ENCODE measurements at places on chromosomes 4 and X. TPM values are rescaled to one million over a fixed set of nuclear protein-coding genes. Genes with fewer than 3 reads are reported as not detected.

Gene RHOXF2
- not detected for total RNA-seq

- no peak for DNase-seq
Measured at GRCh38 chr4:77742054-77742453, 77.1 kb downstream of the CNOT6L start.

GRCh38 chr4:62871078-62871477 lies 1538.2 kb downstream of the TECRL start:
- DNase-seq = no peak

- no peak for DNase-seq
Measured at GRCh38 chr4:4269331-4269731, 20.6 kb downstream of the LYAR start.

- peak; percentile 89 for DNase-seq
Measured at GRCh38 chr4:47836641-47837093, 1.2 kb downstream of the CORIN start.

GRCh38 chr4:70425306-70425705 lies 27.6 kb downstream of the OPRPN start:
- DNase-seq = no peak

Gene MTNR1A
- not detected for total RNA-seq
